ENCODE measurements at places on chromosomes 2 and 18.

DNA sequence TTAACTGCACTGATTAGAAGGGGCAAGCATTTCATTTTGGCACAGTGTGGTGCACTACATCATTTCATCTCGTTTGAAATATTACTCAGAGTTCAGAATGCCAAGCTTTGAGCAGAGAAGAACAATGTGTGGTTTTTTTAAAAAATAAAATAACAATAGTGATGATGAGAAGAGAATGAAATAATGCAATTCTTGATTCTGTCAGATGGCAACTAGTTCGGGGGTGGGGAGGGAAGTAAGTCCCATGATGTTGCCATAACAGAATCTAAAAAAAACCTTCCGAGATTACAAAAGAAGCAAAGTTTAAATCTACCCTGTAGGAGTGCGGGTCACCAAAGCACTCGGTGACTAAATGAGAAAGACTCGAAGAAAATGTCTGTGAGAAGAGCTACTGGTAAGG, 490.4 kb downstream of the NR4A2 start:
- no peak for DNase-seq

GRCh38 chr2:24491542-24492420, 727 bp downstream of the NCOA1 start:
- peak; percentile 87 for DNase-seq

DNA sequence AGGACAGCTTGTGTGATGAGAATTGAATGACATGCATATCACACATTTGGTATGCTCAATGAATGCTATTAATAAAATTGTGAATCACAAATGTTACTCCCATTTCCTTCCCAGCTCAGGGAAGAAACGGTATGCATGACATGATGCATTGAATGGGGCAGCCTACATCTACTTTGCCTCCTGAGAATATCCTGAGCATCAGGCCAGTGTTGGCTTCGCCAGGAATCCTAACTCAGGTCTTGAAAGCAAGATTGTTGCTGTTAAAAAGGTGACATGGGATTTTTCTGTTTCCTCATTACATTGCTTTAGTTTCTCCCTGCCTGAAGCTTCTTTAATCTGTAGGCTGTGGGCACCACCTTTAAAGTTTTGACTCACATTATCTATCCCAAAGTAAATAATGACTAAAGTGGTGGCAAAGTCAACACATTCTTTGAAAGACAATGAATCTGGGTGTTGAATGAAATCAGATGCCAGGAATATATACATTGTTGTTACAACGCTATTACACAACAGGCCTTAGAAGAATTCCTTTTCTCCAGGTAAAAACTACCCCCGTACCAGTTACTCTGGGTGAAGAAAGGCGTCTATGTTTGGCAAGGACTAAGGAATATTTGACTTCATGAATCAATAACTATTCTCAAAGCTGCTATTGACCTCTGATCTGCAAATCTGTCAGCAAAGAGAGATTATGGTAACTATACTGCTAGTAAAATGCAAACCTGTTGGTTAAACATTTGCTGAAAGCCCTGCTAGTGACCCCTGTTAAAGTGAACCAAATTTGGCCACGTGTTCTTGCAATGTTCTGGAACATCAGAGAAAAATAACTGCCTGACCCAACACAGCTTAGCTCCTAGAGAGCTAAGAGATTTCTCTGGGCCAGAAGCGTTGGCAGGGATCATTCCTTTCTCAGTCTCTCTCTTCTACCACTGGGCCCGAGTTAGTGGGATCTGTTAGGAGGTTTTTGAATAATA, 30.5 kb upstream of the NEDD4L start:
- DNase-seq = peak; percentile 88

GRCh38 chr2:232385660-232386489, 7.3 kb downstream of the ALPP start:
- no peak for DNase-seq

GRCh38 chr18:50422286-50422898, 47.5 kb downstream of the SKA1 start:
- DNase-seq = no peak

DNA sequence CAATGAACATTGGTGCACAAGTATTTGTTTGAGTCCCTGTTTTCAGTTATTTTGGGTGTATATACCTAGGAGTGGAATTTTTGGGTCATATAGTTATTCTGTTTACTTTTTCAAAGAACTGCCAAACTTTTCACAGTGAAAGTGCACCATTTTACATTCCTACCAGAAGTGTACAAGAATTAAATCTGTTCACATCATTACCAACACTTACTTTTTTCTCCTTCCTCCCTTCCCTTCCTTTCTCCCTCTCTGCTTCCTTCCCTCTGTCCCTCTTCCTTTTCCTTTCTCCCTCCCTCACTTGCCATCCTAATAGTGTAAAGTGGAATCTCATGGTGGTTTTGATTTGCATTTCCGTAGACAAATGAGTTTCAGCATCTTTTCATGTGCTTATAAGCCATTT, 11.9 kb downstream of the ADNP2 start:
- no peak for DNase-seq

GRCh38 chr18:34704074-34704473, 6.0 kb upstream of the DTNA start:
- DNase-seq = peak; percentile 93

DNA sequence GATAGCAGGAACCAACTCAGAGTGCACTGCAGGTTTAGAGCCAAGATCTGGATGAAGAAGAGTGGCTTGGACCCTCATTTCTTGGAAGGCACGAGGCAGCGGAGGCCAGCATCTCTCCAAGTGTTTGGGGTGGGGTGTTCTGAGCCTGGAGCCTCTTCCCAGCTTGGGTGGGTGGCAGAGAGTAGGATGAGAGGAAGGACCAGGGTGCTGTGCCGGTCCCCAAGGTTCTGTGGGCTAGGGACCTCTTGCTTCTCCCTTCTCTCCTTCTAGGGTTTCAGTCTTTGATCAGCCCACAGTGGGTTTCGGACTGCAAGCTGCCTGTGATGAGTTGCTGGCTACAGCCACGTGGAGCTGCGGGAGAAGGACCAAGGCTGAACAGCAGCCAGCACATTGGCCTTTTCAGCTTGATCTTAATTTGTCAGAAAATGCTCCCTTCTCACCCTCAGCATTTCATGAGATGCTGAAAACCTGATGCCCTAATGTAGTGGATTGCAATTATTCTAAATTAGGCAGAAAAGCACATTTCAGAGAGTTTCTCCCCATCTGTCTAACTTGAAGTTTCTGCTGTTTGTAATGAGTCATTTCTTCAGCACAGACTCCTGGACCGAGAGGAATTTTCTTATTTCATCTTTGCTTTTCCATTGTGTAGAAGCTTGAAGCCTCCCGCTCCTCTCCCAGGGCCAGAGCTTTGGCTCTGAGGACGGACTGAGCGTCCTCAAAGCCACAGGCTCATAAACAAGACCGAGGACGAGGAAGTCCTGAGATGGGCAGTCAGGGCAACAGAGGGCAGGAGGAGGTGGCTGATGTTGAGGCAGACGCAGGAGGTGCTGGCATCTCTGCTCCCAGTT, 99.1 kb upstream of the HDAC4 start:
- DNase-seq = no peak

DNA sequence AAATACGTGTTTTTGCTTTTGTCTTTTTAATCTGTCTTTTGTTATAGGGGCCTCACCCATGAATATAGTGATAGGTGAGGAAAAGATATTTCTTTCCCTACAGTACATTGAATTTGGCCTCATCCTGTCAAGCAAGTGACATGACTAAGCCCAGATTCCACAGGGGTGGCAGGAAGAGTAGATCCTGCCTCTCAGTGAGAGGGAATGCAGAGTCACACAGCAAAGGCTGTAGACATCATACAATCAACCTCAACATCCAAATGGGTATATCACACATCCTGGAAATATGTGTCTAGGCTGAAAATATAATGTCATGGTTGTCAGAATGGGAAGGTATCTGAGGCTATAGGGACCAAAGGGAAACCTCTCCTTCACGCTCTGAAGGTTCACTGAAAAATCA, 269.6 kb downstream of the CDH20 start:
- no peak for DNase-seq

DNA sequence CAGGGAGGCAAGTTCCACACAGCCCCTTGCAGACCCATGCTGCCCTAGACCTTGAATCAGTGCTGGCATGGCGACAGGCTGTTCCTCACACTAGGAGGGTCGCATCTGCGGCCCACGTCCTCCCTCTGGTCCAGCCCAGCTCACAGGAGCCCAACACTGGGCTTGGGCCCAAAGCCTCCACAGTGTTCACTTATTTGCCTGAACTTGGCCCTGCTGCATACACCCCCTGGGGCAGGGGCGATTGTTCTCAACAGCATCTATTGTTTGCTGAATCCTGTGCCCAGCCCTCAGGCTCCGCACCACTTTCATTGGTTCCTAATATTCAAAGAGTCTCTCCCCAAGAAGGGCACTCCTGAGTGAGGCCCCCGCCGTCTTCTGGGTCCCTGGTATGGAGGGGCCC, 90.7 kb downstream of the ZBTB7C start:
- peak; percentile 96 for DNase-seq

All from NCI-H69 (cell line).